CD14-positive monocyte (primary cell): ENCODE measurements at places on chromosomes 2 and 18.

GRCh38 chr2:167103028-167103756, 214.9 kb downstream of the XIRP2 start:
- no peak for DNase-seq

- DNase-seq, result no peak
Measured at GRCh38 chr2:43220760-43221123, 5.7 kb downstream of the ZFP36L2 start.

GRCh38 chr2:217314021-217314460, 454.2 kb upstream of the TNP1 start:
- no peak for DNase-seq

GRCh38 chr2:97796465-97797126, 83.2 kb downstream of the ZAP70 start:
- no peak for DNase-seq

DNA sequence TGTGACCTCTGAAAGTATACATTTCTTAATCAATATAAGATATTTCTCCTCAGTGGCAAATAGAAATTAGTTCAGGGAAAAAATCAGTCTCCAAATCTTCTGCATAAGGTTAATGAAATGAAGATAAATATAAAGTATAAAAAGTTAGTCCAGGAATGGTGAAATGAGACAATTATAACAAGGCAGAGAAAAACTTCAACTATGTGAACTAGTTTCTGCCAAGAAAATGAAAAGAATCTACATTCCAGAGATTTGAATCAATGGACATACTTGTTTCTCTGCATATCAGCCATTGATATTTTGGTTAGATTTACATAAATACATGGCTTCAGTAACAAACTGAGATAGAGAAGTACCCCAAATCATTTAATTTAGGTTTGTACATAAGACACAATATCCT, 249.0 kb downstream of the EXOC6B start:
- DNase-seq, result no peak

DNA sequence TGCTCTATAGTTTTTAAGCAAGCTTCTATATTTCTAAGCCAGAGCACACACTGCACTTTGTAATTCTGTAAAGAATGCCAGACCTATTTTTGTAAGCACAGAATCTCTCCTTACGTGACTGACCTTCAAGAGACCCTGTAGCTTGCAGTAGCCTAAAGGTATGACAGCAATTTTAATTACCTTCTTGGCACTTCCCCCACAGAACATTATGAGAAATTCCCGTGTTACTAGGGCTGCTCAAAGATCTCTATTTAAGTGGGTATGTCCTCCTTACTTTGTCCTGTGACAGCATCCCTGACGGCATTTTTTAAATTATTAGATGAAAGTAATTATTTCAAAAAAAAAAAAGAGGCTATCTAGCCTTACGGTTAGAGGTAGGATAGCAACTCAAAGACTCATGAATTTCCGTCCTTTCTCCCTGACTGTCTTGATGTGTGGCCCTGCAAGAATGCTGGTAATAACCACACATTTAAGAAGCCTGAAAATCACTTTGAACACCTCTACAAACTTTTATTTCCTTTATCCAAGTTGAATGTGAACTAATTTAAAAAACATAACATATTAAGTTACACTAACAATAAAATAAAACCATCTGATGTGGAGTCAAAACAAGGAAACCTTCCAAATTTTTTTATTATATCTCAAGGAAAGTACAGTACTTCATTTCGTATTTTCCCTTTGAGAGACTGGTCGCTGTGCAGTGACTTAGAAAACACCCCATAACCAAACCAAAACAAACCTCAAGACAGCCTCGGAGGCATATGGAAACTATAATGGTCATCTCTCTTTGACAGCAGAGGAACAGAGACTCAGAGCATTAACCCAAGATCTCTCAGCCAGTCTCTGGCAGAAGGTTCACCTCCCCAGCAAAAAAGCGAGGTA, 54.9 kb downstream of the THUMPD2 start:
- DNase-seq, result no peak

DNA sequence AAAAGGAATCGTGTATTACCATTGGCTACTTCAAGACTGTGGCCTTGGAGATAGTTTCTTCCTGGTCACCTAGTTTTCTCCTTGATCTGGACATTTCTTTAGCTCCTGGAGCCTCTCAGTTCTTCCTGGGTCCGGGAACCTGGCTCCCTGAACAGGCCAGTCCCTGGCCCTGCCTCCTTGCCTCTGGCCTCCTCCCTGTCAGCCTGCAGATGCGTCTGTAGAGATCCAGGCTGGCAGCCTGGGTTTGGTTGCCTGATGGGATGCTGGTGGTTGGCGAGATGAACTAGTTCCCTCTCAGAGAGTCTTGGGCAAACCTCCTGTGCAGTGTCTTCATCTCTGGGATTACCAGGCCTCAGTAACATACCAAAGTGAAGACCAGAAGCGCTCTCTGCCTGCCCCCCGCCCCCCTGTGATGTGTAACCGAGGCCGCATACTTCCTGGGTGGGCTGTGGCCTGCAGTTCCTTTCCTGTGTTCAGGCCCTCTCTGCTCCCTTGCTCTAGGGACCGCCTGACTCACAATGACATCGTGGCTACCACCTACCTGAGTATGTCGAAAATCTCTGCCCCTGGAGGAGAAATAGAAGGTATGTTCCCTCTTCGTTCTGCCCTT, 85.4 kb downstream of the DYSF start:
- DNase-seq, result no peak

- DNase-seq, result no peak
Measured at GRCh38 chr2:149365931-149366583, 35.7 kb downstream of the LYPD6 start.

DNA sequence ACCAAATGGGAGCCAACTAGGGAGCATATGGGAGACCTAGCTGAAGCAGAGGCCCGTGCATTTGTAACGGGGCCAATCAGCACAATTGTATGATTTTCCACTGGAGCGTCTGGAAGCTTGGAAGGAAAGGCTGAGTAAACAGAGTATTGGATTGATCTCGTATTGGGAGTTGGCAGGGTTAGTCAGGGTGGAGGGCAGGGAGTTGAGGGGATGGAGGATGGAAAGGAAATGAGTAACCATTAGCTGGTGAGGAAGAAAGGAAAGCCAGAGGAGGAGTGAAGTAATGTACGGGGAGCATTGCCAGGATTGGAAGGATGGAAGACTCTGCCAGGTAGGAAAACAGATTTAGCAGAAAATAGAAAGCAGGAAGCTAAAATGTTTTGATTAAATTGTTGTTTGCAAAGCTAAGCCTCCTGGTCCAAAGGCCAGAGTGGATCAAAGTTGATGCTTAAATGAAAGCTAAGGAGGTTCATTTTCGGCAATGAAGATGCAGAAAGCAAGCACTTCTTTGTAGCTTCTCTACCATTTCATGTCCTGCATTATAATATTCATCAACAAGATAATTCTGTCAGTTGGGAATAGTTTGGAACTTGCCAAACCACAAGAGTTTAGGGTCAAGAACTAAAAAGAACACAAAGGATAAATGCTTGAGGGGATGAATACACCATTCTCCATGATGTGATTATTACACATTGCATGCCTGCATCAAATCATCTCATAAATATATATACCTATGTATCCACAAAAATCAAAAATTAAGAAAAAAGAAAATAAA, 75.6 kb upstream of the TTN start:
- DNase-seq, result no peak

- peak; percentile 47 for DNase-seq
Measured at GRCh38 chr2:207478572-207478971, 51.2 kb upstream of the CREB1 start.

DNA sequence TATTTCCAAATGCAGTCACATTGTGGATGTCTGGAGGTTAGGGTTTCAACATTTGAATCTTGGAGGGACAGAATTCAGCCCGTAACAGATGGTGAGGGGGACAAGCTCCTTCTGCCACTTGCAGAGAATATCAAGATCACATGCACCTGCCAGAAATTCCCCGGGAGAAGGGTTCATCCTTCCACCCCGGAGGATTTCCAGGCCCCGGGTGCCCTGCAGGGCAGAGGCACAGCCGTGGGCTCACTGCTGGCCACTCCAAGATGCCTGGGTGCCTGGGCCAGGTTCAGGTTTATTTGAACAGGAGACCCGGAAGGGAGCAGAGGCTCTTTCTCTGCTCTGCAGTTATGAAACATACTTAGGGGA, 38.2 kb upstream of the MGAT4A start:
- no peak for DNase-seq

- no peak for DNase-seq
Measured at GRCh38 chr2:147398996-147399395, 445.8 kb upstream of the ACVR2A start.

DNA sequence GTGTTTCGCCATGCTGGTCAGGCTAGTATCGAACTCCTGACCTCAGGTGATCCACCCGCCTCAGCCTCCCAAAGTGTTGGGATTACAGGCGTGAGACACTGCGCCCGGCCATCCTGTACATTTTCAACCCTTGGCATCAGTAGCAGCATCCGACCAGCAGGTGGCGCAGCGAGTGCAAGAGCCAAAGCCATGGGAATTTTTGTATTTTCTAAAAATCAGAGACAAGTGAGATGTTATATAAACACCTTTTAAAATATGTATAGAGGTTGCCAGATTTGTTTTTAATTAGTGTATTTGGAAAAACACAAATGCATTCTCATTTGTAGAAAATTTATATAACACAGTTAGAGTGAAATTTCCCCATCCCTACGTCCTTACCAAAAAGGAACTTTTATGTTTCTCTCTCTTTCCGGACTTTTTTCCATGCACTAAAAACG, 36.8 kb downstream of the MOGAT1 start:
- peak; percentile 61 for DNase-seq

GRCh38 chr2:18045230-18045629, 166.8 kb downstream of the KCNS3 start:
- no peak for DNase-seq

DNA sequence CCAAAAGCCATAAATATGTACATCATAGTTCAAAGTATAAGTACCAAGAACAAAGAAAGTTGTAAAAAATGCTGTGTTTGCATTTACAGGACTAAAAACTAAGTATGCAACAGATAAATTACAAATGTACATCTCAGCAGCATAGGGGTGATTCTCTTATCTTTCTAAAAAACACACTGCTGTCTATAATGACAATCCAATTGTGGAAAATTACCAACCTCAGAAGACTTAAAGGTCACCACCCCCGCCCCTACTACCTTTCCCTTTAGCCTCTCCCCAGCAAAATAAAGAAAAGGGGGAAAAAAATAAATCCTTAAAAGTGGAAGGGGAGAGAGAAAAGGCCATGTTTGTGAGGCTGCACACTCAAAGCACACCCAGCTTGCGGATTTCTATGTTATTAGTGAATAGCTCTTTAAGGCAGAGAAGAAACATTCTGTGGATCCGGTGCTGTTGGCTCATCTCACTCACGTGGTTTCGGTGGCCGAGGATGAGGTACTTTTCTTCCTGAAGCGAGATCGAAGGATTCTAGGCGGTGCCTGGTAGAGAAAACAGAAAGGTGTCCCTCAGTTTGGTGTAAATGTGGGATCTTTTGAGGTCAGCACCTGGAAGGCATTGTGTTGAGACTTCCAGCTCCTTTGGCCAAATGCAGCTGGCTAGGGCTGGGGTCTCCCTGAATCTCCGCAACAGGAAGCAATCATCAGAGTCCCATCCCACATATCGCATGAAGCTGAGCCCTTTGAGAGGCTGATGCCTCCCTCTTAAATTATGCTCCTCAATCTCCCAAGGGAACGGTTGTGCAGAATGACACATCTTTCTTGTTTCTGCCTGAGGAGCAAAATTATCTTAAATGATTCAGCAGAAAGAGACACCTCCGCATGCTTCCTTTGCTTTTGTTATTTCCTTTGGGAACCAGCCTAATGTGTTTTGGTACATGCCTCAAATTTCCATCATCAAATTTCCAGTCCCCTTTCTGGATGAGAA, 17.6 kb downstream of the MRPL35 start:
- no peak for DNase-seq

- DNase-seq, result peak; percentile 12
Measured at GRCh38 chr18:46574743-46575115, 82.3 kb downstream of the LOXHD1 start.

DNA sequence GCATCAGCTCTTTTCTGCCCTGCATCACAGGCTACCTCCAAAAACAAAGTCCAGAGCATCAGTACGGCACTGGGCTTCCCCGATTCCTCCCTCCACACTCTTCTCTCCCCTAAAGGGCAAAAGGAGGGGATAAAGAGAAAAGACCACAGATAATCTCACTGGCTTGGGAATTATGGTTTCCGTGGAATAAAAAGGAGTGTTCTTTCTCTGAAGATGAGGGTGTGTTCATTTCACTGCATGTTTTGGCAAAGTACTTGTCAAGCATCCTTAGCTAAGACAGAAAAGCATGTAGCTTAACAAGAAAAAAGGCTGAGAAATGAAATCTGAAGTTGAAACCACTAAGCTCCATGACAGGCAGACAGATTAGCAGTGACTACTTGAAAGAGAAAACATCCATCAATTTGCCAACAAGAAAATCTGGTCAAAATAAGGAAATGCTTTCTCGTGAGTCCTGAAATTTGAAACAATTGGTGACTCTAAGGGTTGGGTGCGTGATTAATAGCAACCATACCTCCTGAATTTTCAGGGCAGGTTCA, 20.6 kb upstream of the DSG3 start:
- DNase-seq, result no peak

DNA sequence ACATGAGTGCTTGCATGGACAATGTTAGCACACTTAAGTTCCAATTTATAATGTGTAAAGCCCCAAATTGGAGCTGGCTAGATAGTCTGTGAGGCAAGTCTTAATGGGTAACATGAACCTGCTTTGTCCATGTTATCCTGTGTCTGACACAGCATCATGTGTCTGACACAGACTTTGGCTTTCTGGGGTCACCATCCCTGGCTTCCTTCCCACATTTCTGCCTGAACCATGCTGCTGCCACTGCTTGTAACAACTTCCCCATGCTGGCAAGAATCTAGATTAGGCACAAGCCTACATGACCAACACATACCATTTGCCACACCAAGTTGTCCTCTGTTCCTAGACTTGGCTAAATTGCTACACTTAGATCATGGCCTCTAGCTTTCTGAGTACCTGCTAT, 49.8 kb upstream of the ZBTB7C start:
- DNase-seq, result peak; percentile 19

DNA sequence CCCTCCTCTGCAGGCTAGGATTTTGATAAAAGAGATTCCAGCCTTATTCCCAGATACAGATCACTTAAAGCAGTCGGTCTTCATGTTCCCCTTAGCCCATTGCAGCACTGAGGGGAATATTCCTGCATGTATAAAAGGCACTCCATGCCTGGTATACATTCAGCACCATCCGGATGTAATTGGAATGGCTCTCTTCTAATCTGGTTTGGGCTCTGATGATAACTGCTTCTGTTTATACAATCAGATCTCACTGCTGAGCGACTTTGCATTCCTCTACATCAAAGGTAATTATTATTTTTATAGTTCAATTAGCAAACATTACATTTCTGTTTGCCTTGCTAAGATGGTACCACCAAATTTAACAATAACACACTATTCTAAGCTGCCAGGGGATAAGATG, 746.9 kb upstream of the CELF4 start:
- DNase-seq, result no peak

- DNase-seq, result no peak
Measured at GRCh38 chr2:142308744-142309143, 177.9 kb upstream of the LRP1B start.
